ENCODE measurements at places on chromosomes 4 and X. TPM values are rescaled to one million over a fixed set of nuclear protein-coding genes. Genes with fewer than 3 reads are reported as not detected.

GRCh38 chr4:13793020-13793710 lies 165.6 kb upstream of the BOD1L1 start:
- H3K27me3 ChIP-seq, result no peaks in the 10 kb centered on the region
- DNase-seq, result no peak
- no peak overlapping the region for H3K4me3 ChIP-seq
- no peaks in the 10 kb centered on the region for H3K4me1 ChIP-seq
- H3K27ac ChIP-seq, result no peak overlapping the region

DNA sequence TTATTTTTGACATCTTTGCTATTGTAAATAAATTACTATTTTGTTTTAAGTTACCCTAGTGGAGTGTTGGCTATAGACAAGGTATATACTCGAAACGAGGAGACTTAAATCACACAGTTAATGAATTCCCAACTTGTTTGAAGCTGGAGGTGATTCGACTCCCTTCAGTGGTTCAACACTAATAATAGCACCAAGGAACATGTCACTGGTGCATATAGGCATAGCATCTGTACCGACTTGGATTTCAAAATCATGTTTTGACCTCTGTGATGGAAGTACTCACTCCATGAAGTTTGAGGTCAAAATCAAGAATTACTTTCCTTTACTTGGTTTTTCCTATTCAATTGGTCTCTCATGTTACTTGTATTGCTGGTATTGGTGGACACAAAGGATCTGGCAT lies 66.5 kb downstream of the ZFX start:
- H3K36me3 ChIP-seq, result peaks cover 6% of the 10 kb centered on the region
- H3K4me1 ChIP-seq, result no peaks in the 10 kb centered on the region
- DNase-seq, result no peak
- no peaks in the 10 kb centered on the region for H3K27me3 ChIP-seq

GRCh38 chrX:22520128-22520828 lies 247.6 kb downstream of the CBLL2 start:
- H3K27me3 ChIP-seq, result no peaks in the 10 kb centered on the region
- H3K4me3 ChIP-seq, result no peak overlapping the region
- no peak for DNase-seq
- no peaks in the 10 kb centered on the region for H3K36me3 ChIP-seq

DNA sequence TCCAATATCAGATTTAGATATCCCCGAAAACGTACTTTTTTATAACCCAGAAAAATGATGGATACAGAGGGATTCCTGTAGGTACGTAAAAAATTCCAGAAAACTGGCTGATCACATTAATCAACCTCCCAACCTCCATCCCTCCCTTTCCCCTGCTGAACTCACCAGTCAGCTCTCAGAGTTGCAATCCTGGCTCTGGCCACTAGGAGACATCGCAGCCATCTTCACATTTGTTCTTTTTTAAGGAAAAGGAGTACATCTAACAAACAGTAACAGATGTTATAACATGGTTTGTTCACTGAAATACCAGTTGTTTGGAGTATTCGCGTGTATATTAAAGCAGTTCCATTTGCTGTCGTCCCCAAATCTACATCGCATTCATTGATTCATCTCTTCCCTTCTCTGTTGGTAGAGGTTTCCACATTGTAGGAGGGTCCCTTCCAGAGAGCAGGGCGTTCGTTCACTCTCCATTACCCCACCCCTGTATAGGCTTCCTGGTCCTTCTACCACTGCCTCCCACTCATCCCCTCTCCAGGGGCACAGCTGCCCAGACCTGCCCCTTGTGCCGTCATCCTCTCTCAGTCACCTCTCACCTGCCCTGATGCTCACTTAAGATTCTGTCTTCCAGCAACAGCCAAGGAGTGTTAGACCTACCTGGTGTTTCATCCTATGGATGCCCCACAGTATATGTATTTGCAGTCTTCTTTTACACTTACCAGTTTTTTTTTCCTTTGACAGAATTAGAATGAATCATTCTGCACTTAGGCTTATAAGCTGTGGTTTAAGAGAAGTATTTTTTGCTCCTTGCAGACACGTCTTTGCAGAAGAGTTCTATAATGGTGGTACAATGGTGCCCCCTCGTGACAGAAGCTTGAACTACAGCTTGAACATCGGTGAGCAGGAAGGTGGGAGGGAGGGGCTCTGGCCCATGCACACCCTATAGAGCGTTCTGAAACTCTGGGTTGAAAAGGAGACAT lies 36.8 kb upstream of the RAB40AL start:
- no peaks in the 10 kb centered on the region for H3K4me1 ChIP-seq
- H3K27me3 ChIP-seq, result no peaks in the 10 kb centered on the region
- H3K27ac ChIP-seq, result no peak overlapping the region
- DNase-seq, result no peak
- no peak overlapping the region for H3K4me3 ChIP-seq

DNA sequence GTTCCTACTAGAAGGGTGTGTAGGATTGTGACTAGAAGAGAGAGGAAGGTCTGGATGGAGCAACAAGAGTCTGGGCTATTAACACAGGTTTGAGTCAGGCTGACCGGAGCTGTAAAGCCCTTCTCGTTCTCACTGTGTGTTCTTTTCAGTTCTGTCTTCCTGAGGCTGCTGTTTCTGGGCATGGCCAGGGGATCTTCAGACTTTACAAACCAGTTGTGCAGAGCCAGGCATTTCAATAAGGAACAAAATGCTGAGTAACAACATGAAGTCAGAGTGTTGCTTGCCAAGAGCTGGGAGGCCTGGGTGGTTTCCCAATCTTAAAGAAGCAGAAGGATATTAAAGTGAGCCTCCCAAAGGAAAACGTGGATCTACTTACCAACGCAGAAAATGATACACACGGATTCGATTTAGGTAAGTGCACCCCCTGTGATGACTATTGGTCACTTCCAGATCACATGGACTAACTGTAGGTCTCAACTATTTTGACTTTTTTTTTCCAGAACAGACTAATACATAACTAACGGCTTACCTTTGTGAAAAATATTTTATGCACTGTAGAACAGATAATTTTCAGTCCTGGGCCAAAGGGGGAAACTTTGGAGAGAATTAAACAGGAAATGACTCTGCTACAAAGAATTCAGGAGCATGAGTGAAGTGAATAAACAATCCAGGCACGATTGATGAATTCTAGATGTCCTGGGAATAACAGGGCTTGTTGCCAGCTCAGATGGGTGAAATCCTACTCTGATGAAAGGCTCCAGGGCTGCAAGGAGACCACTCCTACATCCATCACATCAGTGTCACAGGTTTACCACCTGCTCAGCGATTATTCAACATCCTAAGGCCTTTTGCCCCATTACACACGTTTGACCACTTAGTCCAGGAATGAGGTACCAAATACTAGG lies 94.5 kb downstream of the ANXA3 start:
- peaks cover 41% of the 10 kb centered on the region for H3K4me1 ChIP-seq
- peak overlapping the region; percentile 33 for H3K4me3 ChIP-seq
- H3K27me3 ChIP-seq, result no peaks in the 10 kb centered on the region
- H3K27ac ChIP-seq, result peak overlapping the region; percentile 73

DMRTC1B gene
- 0.29 TPM for total RNA-seq

GRCh38 chrX:9231491-9231890 lies 197.6 kb upstream of the FAM9B start:
- no peak for DNase-seq
- H3K36me3 ChIP-seq, result no peaks in the 10 kb centered on the region
- no peaks in the 10 kb centered on the region for H3K4me1 ChIP-seq
- H3K27ac ChIP-seq, result no peak overlapping the region
- no peak overlapping the region for H3K4me3 ChIP-seq
- H3K27me3 ChIP-seq, result no peaks in the 10 kb centered on the region

RENBP gene
- total RNA-seq, result 46.4 TPM

Measured in upper lobe of right lung (tissue), 1 donor.